ENCODE measurements at places on chromosomes 5 and 9. TPM values are rescaled to one million over a fixed set of nuclear protein-coding genes. Genes with fewer than 3 reads are reported as not detected.

FAM221B gene
- not detected for polyA plus RNA-seq

DNA sequence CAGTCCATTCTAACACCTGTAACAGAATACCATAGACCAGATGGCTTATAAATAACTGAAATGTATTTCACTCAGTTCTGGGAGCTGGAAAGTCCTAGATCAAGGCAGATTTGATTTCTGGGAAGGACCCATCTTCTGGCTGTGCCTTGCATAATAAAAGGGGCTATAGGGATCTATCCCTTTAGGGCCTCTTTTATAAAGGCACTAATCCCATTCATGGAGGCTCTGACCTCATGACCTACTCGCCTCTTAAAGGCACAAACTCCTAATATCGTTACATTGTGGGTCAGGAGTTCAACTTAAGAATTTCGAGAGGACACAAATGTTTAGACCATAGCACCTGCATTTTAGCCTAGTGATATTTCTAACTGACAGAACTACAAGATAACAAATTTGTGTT is 619.0 kb downstream of the CDH18 start:
- no peaks in the 10 kb centered on the region for H3K4me1 ChIP-seq
- H3K4me3 ChIP-seq = no peak overlapping the region
- no peaks in the 10 kb centered on the region for H3K27me3 ChIP-seq
- no peaks in the 10 kb centered on the region for H3K36me3 ChIP-seq
- DNase-seq = no peak
- H3K27ac ChIP-seq = no peak overlapping the region

GRCh38 chr9:135222881-135223760 is 135.7 kb downstream of the OLFM1 start:
- H3K4me3 ChIP-seq = no peak overlapping the region
- H3K27ac ChIP-seq = no peak overlapping the region
- no peaks in the 10 kb centered on the region for H3K36me3 ChIP-seq
- no peak for DNase-seq
- H3K4me1 ChIP-seq = no peaks in the 10 kb centered on the region

DNA sequence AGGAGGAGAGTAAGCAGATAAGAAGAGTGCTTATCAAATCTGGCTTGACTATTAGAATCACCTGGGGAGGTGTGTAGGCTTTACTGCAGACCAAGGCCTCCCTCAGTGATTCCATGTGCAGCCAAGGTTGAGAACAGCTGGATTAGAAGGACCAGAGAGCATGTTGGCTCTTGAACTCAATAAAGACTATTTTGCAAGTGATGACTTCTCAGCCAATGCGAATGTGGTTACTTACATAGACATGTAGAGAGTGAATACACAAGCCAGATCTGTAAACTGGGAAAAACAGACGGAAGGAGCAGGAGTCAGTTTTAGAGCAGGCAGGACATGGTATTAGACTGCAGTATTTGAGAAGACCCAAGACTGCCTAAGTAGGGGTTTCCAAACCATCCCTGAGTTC is 48.5 kb downstream of the MAMDC2 start:
- no peaks in the 10 kb centered on the region for H3K27me3 ChIP-seq
- H3K4me1 ChIP-seq = no peaks in the 10 kb centered on the region
- H3K4me3 ChIP-seq = no peak overlapping the region
- DNase-seq = no peak
- H3K36me3 ChIP-seq = no peaks in the 10 kb centered on the region

DNA sequence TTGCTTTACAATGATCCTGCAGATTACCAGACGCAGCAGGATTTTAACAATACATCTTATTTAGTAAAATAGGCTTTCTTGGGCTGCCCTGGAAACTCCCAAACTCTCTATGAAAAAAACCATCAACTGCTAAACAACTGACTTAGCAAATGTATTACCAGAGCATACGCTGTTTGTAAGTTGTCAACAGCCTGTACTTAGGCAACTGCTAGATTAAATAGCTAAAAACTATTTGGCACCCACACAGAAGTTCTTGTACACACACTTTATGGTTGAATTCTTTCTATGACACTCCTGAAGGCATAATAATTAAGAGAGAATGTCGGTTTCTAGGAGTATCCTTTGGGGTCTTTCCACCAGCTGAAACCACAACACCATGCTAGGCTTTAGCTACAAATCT is 123.9 kb downstream of the FBXO38 start:
- H3K36me3 ChIP-seq = no peaks in the 10 kb centered on the region
- no peak overlapping the region for H3K4me3 ChIP-seq
- no peaks in the 10 kb centered on the region for H3K27me3 ChIP-seq

DNA sequence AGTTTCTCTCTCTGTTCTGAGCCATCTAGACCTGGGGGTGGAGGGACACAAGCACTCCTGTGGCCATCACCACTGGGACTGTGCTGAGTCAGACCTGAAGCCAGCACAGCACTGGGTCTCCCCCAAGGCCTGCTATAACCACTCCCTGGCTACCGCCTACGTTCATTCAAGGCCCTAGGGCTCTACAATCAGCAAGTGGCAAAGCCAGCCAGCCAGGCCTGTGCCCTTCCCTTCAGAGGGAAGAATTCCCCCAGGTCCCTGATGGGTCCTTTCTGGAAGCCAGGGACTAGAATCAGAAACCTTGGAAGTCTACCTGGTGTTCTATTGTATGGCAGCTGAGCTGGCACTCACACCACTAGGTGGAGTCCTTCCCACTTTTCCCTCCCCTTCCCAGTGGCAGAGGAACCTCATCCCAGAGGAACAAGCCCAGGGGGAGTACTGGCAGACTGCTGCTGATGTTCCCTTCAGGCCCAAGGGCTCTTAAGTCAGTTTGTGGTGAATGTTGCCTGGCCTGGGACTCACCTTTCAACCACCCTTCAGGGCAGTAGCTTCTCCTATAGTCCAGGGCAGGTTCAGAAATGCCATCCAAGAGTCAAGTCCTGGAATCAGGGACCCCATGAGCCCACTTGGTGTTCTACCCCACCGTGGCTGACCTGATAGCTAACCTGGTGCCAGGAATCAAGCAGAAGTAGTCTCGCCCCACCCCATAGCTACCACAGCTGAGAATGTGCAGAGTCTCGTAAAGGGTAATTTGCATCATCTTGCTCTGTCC is 20.0 kb downstream of the JMY start:
- no peaks in the 10 kb centered on the region for H3K36me3 ChIP-seq
- H3K27me3 ChIP-seq = no peaks in the 10 kb centered on the region
- no peak overlapping the region for H3K27ac ChIP-seq
- H3K4me1 ChIP-seq = no peaks in the 10 kb centered on the region
- H3K4me3 ChIP-seq = no peak overlapping the region

C9orf43 gene
- not detected for polyA plus RNA-seq

GRCh38 chr5:61429906-61430305 is 97.8 kb downstream of the ZSWIM6 start:
- no peaks in the 10 kb centered on the region for H3K27me3 ChIP-seq
- no peak for DNase-seq
- H3K27ac ChIP-seq = no peak overlapping the region
- H3K4me3 ChIP-seq = no peak overlapping the region
- H3K36me3 ChIP-seq = no peaks in the 10 kb centered on the region

DNA sequence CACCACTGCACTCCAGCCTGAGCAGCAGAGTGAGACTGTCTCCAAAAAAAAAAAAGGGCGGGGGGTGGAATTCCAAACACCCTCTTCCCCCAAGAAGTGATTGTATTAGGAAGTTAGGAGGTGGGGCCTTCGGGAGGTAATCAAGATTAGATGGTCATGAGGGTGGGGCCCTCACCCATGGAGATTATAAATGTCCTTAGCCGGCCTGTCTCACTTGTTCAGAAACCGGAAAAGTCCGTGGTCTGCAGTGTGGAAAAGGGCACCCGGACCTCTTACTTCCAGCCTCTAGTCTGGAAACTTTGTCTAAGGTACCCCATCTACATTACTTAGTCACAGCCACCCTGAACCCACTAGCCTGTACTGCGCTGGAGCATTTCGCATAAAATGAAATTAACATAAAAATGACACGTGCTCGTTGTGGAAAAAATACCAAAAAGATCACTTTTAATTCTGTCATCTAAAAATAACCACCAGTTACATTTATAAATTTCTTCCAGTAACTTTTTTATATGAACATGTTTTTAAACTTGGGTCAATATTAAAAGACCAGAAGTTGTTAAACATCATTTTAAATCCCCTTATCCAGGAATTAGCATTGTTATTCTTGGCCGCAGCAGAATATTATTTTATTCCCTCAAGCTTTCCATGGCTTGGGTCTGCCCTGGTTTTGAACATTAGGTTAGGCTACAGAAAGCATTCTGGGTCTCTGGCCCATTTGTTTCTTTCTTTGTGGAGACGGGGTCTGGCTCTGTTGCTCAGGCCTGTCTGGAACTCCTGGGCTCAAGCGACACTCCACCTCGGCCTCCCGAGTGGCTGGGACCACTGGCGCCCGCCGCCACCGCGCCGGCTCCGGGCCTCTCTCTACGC is 1.2 kb upstream of the CKS2 start:
- H3K27me3 ChIP-seq = no peaks in the 10 kb centered on the region
- H3K4me1 ChIP-seq = peaks cover 42% of the 10 kb centered on the region
- H3K4me3 ChIP-seq = peak overlapping the region; percentile 89

- DNase-seq = no peak
- no peaks in the 10 kb centered on the region for H3K36me3 ChIP-seq
- H3K4me1 ChIP-seq = peaks cover 54% of the 10 kb centered on the region
- H3K27ac ChIP-seq = peak overlapping the region; percentile 8
- H3K4me3 ChIP-seq = peak overlapping the region; percentile 96
Observed at GRCh38 chr5:181189363-181189961, 15.5 kb downstream of the TRIM7 start.

LIFR gene
- polyA plus RNA-seq = not detected

DNA sequence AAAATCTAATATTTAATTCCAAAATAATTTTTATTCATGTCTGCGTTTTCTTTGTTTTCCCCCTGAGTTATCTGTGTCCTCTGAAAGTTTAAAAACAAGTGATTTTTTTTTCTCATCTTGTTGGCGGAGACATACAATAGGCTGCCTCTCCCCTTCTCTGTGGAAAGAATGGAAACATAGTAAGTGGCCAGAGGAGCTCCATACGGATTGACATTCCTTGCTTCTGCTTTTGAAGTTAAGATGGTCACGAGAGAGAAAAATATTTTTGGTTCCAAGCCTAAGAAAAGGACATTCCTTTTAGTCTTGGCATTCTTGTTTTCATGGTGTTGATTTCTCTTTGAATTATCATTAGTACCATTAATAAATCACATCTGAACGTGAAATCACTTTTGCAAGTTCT is 28.3 kb downstream of the ZNF462 start:
- no peak overlapping the region for H3K27ac ChIP-seq
- H3K4me1 ChIP-seq = no peaks in the 10 kb centered on the region
- no peaks in the 10 kb centered on the region for H3K36me3 ChIP-seq
